Thymus (tissue), 14 donors: ENCODE measurements at places on chromosomes 16 and 17. TPM values are rescaled to one million over a fixed set of nuclear protein-coding genes. Genes with fewer than 3 reads are reported as not detected.
A peak's percentile ranks its signal among the peaks of the same experiment; 100 is the strongest.

DNA sequence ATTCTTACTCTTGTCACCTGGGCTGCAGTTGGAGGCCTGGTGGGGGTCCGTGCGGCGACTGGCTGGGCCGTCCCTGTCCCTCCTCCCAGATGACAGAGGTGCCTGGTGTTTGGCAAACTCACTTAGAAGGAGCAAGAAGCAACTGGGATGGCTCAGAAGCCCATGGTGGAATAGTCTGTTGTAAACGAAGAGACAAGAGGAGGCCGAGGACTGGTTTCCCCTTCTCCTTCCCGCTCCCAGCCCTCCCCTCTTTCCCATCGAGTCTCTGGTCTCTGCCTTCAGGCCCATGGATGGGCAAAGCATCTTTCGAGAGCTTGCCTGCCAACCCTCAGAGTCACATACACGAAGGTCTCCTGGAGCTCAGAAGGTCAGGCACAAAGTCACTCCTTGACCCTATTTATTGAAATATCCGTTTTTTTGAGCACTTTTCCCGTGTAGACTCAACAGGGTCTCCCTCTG is 364.4 kb downstream of the SEC14L1 start:
- DNase-seq, result no peak

- peak; percentile 44 for DNase-seq
These were observed 11.8 kb downstream of the GNPTG start for GRCh38 chr16:1363501-1364041.

The SLC2A4 gene
- 1.2 TPM for polyA plus RNA-seq

GRCh38 chr16:56878282-56878854 is 13.4 kb downstream of the SLC12A3 start:
- DNase-seq, result no peak

The PABPN1L gene
- 0.34 TPM for polyA plus RNA-seq

DNA sequence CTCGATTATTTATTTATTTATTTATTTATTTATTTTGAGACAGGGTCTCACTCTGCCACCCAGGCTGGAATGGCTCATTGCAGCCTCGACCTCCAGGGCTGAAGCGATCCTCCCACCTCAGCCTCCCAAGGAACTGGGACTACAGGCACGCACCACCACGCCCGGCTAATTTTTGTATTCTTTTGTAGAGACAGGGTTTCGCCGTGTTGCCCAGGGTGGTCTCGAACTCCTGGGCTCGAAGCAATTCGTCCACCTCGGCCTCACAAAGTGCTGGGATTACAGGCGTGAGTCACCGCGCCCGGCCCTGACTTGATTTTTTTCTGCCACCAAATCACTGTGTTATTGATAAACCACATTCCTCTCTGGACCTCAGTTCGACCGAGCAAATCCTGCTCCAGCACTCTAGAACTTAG is 758 bp upstream of the RPL23A start:
- no peak for DNase-seq

DNA sequence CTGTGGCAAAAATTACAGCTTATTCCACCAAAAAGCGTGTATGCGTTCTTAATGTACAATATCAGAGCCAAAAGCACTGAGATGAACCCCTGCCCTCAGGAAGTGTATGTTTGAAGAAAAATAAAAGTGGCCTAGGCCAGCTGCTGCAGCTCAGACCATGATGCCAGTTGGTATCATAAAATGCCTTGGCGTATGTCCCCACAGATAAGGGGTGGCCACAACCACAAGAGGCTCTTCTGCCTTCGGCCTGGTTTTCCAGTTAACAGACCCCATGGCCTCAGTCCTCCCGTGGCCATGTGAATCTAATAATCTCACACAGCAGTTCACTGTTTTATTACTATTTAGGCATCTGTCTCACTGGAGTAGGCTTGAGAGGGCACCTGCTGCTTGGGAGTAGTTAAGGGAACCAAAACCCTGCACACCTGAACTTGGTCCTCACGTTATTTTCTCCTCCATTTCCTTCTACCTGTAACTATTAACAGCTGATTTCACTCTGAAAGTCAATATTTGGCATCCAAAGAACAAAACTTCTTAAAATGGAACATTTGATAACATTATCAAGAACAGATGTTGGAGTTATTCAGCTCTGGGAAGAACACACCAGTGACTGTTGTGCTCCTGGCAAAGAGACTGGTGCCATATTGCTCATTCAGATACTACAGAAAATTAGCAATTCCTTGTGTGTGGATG is 34.8 kb upstream of the ERN1 start:
- no peak for DNase-seq

GRCh38 chr17:13759518-13760335 is 158.0 kb upstream of the HS3ST3A1 start:
- DNase-seq, result no peak

GRCh38 chr16:13377143-13377542 is 475.7 kb downstream of the SHISA9 start:
- no peak for DNase-seq

The OSGIN1 gene
- polyA plus RNA-seq, result 3.8 TPM

DNA sequence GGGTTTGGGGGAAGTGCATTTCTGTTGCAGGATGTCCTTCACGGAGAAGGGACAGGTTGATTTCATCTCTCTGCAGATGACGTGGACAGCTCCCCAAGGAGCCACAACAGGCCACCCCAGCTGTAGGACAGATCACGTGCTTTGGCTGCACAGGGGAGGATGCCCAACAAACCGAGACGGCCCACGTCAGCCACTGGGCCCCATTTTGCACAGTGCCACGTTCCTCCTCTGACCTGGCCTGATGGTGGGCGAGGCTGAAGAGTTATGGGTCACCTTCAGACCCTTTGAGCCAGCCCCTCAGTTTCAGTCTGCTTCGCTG is 9.0 kb upstream of the RHBDL3 start:
- DNase-seq, result no peak

DNA sequence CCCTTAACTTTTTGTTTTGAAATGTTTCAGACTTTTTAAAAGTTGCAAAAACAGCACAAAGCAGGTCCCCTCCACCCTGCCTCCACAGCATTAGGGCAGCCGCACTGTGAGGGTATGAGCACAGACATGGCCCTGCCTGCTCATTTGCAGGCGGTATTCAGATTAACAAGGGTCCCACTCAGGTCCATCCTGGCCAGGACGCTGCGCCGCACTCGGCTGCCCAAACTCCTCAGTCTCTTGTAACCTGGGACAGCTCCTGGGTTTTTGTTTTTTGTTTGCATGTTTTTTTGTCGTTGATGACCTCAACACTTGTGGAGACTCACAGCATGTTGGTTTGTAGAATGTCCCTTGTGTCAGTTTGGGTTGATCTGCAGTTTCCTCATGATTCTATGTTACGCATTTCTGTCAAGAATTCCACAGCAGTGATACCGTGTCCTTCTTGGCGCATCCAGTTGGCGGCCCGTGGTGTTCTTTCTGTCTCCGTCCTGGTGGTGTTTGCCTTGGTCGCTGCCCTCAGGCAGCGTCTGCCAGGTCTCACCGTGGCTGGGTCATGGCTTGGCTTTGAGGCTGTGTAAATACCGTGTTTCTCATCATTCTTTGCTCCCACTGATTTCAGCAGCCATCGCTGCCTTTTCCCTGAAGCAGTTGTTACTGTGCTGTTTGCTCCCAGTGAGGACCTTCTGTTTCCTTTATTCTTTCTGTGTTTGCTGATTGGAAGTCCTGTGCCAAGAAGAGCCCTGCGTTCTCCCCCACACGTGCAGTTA is 18.5 kb downstream of the CRAMP1 start:
- DNase-seq, result no peak

The SPNS2 gene
- 16.1 TPM for polyA plus RNA-seq

DNA sequence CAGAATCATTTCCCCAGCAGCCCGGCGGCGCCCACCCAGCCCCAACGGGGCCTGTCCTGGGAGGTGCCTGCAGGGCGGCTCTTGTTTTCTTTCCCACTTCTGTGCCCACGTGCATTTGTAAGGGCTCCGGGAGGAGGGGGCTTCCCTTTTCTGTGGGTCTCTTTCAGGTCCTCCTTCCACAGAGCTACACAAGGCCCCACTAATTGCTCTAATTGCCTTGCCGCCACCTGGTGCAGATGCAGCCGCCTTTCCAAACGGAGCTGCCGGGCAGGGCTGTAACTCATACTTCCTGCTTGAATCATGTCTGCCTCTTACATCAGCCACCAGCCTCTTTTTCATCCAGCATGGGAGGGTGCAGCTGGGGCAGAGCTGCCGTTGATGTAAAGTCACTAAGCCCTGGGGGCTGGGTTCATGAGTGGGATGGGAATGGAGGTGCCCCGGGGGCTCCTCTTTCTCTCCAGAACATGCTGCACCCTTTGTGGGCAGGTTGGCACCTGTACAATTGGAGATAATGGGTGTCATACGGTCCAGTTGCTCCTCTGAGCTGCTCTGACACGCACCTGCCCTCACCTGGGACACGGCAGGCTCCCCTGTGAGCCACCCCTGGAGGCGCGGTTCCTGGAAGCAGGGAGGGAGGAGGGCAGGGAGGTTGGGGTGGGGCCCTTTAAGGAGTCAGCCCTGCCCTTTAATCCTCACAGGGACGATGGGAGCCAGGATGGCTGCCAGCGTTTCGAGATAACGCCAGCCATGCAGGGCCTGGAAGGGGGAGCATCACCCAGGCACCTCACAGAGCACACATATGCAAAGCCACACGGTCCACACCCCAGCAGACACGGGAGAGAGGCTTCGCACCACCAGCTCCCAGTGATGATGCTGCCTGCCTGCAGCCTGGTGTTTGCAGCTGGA is 41.1 kb upstream of the KLHDC4 start:
- DNase-seq, result peak; percentile 61

- DNase-seq, result no peak
These were observed at the start of gene EVI2B for GRCh38 chr17:31313982-31314781. Gene EVI2B (minus strand): TSS chr17:31314054. CDS start chr17:31305609, 8,445 bp downstream.

GRCh38 chr17:65548269-65548969 is 13.0 kb downstream of the AXIN2 start:
- no peak for DNase-seq

The TNFRSF13B gene
- 2.6 TPM for polyA plus RNA-seq

The CHST5 gene
- 0.11 TPM for polyA plus RNA-seq

The NPIPA8 gene
- 0.11 TPM for polyA plus RNA-seq
